ENCODE measurements at places on chromosomes 5 and 9.

DNA sequence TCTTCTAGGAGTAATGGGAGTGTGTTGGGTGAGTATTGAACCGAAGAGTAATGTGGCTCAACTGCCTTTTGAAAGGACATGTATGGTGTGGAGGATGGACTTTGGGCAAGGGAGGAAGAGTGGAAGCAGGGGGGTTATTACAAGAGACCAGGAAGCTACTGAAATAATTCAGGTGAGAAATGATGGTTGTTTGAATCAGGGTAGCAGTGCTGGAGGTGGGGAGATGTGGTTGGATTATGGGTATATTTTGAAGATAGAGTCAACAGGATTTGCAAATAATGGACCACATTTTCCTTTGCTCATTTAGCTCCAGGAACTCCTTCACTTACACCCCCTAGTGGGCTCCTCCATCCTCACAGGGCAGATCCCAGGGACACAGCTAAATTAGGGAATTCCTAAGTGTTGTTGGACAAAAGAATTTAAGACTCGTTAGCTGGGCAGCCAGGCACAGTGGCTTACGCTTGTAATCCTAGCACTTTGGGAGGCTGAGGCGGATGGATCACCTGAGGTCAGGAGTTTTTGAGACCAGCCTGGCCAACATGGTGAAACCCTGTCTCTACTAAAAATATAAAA, 1.2 kb upstream of the SLC4A9 start:
- peak; percentile 62 for DNase-seq

GRCh38 chr5:170444969-170445505, 55.9 kb upstream of the KCNMB1 start:
- DNase-seq, result no peak

DNA sequence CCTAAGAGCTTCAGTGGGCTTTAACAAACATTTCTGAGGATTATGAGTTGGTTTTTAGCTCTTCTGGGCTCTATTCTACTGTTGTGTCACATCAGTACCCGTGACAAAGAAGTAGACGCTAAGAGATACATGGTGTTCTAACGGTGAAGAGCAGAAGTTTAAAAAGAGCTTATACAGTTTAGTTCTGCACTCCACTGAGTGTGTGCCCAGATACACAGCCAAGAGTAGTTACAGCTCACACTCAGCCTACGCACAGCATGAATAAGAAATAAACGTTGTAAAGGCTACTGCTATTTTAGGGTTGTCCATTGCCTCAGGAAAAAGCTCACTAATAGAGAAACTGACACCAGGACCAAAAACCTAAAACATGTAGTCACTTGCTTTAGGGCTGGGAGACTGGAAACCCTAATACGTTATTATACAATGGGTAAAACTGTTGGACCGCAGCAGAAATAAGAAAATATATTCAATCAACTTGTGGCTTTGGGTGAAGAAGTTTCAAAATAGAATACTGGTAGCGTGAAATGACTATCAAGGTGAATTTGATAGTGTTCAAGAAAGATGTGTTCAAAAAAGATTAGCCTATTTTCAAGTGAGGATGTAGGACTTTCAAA, 34.7 kb downstream of the PSIP1 start:
- no peak for DNase-seq

GRCh38 chr9:109117856-109118807, 1.6 kb downstream of the TMEM245 start:
- no peak for DNase-seq

DNA sequence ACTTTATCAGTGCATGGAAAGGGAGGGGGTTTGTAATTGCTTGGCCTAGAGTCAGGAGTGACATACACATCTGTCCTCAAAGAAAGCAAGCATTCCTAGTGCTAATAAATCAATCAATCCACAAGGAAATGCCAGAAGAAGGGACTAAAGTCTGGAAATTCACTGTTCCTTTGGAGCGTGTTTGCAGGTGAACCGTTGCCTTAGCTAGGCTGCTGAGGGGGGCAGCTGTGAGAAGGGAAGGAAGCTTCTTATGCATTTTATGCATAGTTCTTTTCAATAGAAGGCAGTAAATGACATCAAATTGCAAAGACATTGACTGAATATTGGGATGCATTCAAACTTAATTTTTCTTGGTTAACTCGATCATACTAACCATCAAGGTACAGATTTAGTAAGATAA, 1092.5 kb upstream of the SEMA6A start:
- no peak for DNase-seq

DNA sequence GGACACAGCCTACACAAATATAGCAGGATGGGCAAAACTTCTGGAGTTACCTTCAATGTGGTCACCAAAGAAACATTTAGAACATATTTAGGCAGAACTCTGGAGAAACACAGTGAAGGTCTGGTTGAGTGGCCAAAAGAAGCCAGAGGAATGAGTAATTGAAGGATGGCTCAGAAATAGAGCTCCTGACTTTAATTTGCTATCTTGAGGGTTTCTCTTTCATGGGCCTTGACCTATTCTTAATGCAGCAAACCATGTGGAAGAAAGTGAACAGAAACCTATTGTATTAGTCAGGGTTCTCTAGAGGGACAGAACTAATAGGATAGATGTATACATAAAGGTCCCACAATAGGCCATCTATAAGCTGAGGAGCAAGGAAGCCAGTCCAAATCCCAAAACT, 650.5 kb downstream of the ACTL7B start:
- peak; percentile 35 for DNase-seq

DNA sequence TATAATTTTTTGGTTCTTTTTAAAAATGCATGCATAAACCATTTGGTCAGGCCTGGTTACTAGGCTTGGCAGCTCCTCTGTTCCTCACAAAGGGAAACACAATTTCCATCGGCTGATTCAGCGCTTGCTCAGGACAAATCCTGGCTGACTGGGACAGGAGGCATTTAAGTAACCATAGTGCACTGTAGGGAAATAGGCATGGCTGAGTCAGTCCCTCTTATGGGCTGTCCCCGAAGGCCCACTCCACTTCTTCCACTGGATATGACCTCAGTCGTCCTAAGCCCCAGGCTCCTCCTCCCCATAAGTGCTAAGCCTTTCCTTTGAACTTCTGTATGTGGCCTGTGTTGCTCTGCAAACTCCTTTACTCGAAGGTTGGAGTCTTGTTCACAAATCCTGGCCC, 71.2 kb upstream of the GLIS3 start:
- DNase-seq, result peak; percentile 91

DNA sequence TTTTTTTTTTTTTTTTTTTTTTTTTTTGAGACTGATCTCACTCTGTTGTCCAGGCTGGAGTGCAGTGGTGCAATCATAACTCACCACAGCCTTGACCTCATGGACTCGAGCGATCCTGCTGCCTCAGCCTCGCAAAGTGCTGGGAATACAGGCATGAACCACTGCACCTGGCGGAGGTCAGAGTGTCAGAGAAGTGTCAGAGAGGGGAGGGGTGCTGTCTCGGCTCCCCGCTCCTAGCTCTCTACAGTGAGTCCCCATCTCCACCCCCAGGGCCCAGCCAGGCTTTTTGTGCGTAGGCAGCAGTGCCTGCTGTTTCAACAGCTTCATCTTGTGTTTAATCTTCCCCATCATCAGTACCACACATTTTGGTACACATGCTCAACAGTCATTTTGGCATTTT, 38.3 kb downstream of the SAR1B start:
- no peak for DNase-seq

DNA sequence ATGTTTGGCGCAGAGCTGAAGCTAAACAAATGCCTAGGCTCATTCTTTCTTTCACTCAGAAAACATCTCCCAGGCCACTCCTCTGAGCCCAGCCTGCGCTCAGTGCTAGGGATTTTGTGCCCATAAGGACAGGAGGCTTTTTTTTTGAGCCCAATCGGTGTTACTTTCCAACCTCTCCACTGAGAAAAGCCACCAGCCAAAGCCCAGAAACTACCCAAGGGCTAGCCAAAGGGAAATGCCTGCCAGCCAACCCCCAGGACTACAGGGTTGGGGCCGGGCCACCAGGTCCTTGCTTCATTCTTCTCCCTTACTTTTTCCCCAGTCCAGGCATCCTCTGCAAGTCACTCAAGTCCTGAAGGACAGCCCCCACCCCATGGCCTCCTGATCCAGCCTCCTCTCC, 134.7 kb downstream of the PAX5 start:
- DNase-seq, result no peak

GRCh38 chr9:93001031-93001430, 53.7 kb downstream of the FGD3 start:
- no peak for DNase-seq

DNA sequence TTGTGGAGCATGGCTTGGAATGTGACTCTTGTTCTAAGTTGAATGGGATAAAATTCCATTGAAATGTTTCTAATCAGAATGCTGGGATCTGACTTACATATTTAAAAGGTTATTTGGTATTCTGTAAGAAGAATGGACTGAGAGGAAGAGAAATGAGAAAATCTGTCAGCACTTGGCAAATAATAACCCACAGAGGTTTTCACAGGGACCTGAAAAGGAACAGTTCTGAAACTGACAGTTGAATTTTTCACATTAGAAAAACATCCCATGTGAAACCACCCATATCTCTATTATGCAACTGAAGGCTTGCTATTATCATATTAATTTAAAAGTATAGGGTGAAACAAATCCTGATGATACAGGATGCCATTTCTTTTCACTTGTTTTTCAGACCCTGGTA, 302.7 kb downstream of the EPB41L4A start:
- no peak for DNase-seq

Data from AG20443 (cell line).